ENCODE measurements at places on chromosomes 4 and X. TPM values are rescaled to one million over a fixed set of nuclear protein-coding genes. Genes with fewer than 3 reads are reported as not detected.

DNA sequence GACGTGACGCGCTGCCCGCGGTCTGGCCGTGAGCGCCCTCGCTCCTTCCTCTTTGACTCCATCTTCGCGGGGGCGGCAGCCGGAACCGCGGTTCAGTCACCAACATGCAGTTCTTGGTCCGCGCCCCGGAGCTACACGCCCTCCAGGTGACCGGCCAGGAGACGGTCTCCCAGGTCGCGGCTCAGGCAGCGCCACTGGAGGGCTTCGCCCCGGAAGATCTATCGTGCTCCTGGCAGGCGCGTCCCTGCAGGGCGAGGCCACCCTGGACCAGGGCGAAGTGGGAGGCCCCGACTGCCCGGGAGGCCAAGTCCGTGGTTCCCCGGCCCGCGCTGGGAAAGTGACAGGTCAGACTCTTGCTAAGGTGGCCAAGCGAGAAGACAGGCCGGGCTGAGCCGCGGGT is 2.9 kb downstream of the TRIML2 start:
- no peak for DNase-seq

- no peak for DNase-seq
Observed at GRCh38 chr4:1856943-1857699, 1.2 kb upstream of the LETM1 start.

GRCh38 chr4:24279911-24280375 is 304.4 kb downstream of the DHX15 start:
- DNase-seq: no peak

- DNase-seq: no peak
Observed at GRCh38 chr4:153207027-153207426, 2.8 kb downstream of the TRIM2 start.

GUCY1A1 gene
- not detected for polyA plus RNA-seq

SSX4B gene
- polyA plus RNA-seq: not detected
